Naive thymus-derived CD8-positive, alpha-beta T cell (primary cell): ENCODE measurements at places on chromosomes 4 and X. TPM values are rescaled to one million over a fixed set of nuclear protein-coding genes. Genes with fewer than 3 reads are reported as not detected.

ERAS gene
- not detected for polyA plus RNA-seq

C1GALT1C1 gene
- polyA plus RNA-seq: 15.1 TPM

HELT gene
- not detected for polyA plus RNA-seq

PCDH18 gene
- not detected for polyA plus RNA-seq

RRH gene
- not detected for polyA plus RNA-seq

ELF2 gene
- 34.4 TPM for polyA plus RNA-seq

- DNase-seq: no peak
- H3K27me3 ChIP-seq: peaks cover 28% of the 10 kb centered on the region
- H3K27ac ChIP-seq: no peak overlapping the region
- H3K4me3 ChIP-seq: no peak overlapping the region
- H3K36me3 ChIP-seq: no peaks in the 10 kb centered on the region
These were observed 27.1 kb upstream of the CFAP299 start for GRCh38 chr4:80308466-80308822.

- no peaks in the 10 kb centered on the region for H3K27me3 ChIP-seq
- no peaks in the 10 kb centered on the region for H3K4me1 ChIP-seq
- H3K27ac ChIP-seq: no peak overlapping the region
- DNase-seq: no peak
- H3K36me3 ChIP-seq: no peaks in the 10 kb centered on the region
- no peak overlapping the region for H3K4me3 ChIP-seq
These were observed 9.5 kb upstream of the GATA1 start for GRCh38 chrX:48776818-48777439.

DNA sequence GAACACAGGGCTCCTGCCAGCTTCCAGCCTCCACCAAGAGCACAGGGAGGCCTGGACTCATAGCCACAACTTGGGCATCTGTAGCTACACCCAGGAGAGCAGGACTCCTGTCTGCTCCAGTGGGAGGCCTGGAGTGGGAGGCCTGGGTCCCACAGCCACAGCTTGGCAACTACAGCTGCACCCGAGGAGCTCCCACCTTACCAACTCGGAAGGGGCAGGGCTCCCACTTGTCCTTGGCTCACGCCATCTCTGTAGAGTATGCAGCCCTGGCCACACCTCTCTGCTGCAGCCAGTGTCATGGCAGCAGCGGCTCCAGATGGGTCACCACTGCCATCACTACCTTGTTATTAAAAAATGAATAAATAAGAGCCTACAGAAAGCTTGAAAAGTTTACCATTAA is 45.5 kb downstream of the ARAP2 start:
- H3K36me3 ChIP-seq: no peaks in the 10 kb centered on the region
- H3K4me3 ChIP-seq: no peak overlapping the region
- H3K27me3 ChIP-seq: no peaks in the 10 kb centered on the region
- H3K4me1 ChIP-seq: peaks cover 25% of the 10 kb centered on the region

DNA sequence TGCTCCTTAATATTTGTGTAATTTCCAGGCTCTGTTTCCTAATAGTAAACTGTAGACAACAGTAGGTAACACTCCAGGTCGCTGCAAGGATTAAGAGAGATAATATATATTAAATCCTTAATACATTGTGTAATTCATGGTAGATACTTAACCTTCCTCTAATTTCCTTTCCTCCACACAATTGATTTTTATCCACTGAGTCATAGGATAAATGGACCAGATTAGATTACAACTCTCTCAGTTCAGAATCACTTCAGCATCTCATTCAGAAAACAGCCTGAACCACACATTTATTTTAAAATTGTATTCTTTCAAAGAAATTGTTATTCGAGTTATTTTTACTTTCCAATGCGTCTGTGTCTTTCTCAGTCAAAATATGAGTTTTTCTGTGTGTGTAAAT is 17.1 kb downstream of the GK2 start:
- no peaks in the 10 kb centered on the region for H3K36me3 ChIP-seq
- no peak overlapping the region for H3K27ac ChIP-seq
- no peak for DNase-seq
- no peaks in the 10 kb centered on the region for H3K27me3 ChIP-seq

- H3K27me3 ChIP-seq: peaks cover 8% of the 10 kb centered on the region
- DNase-seq: no peak
- no peaks in the 10 kb centered on the region for H3K4me1 ChIP-seq
These were observed 10.5 kb upstream of the PRSS48 start for GRCh38 chr4:151266497-151266896.

DNA sequence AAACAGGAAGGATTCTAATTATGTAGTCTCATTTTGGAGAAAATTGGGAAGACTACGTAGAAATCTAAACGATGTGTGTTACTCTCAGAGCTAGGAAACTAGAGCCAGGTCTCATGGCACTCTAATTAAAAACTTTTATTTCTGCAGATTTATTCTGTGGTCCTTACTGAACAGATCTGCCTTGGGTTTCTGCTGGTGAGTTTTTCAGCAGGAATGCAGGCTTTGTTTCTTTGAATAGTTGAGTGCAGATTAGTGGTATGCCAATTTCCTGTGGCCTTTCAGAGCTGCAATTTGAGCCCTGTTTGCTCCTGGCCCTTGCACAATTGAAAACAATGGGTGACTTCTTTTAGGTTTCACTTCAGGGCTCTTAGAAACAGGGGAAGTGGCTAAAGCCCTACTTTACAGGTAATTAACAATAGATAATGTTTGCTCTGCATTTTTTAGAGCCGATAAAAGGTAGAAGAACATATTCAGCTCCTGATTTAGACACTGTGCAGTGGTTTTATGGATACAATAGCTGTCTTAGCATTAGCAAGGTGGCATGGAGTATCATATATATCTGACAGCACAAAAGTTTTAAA is 21.8 kb downstream of the SPRY1 start:
- no peaks in the 10 kb centered on the region for H3K36me3 ChIP-seq
- H3K4me3 ChIP-seq: no peak overlapping the region
- H3K4me1 ChIP-seq: peaks cover 29% of the 10 kb centered on the region
- DNase-seq: no peak
- no peaks in the 10 kb centered on the region for H3K27me3 ChIP-seq

DNA sequence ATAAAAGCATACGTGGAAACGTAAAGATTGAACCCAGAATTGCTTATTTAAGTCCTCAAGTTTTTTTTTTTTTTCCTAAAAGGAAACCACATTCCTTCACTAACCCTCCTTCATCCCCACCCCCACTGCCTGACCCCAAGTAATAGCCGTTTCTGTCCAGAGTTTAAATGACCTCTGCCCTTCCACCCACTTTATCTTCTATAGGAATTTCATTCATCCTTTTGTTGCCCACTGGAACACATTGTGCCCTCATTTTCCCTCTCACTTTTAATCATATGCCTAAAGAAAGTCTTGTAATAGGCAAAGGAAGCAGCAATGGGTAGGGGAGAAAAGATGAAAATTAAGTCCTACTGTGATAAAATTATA is 62.7 kb downstream of the SH3RF1 start:
- no peak for DNase-seq
- H3K4me1 ChIP-seq: no peaks in the 10 kb centered on the region
- no peaks in the 10 kb centered on the region for H3K27me3 ChIP-seq
- H3K27ac ChIP-seq: no peak overlapping the region
- H3K36me3 ChIP-seq: no peaks in the 10 kb centered on the region
- no peak overlapping the region for H3K4me3 ChIP-seq

DNA sequence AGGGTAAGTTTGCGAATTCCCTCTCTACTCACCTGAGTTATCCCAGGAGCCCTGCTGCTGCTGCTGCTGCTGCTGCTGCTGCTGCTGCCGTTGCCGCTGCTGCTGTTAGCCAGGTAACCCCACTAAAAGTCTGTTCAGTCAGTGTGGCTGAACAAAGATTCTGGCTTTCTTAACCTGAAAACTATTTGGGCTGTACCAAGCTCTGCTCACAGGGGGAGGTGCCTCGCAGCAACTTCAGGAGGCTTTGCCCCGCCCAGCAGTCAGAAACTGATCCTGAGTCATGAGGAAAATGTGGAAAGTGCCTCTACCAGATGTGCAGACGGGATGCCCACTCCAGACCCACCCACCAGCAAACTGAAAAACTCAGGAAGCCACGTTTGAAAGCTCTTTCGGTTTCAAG is at the start of gene CAPN6:
CAPN6 (minus strand) TSS at position 145 of the 400 bp plus-strand sequence. CDS start 6,547 bp downstream, outside the sequence.
- DNase-seq: no peak
- no peaks in the 10 kb centered on the region for H3K36me3 ChIP-seq
- H3K27ac ChIP-seq: no peak within 1 kb of the TSS
- H3K4me3 ChIP-seq: no peak within 1 kb of the TSS
- no peaks in the 10 kb centered on the region for H3K4me1 ChIP-seq

GRCh38 chr4:148061795-148062194 is 329.9 kb downstream of the ARHGAP10 start:
- H3K27me3 ChIP-seq: no peaks in the 10 kb centered on the region
- H3K27ac ChIP-seq: peak overlapping the region; percentile 98
- no peak for DNase-seq
- peaks cover 30% of the 10 kb centered on the region for H3K36me3 ChIP-seq

DNA sequence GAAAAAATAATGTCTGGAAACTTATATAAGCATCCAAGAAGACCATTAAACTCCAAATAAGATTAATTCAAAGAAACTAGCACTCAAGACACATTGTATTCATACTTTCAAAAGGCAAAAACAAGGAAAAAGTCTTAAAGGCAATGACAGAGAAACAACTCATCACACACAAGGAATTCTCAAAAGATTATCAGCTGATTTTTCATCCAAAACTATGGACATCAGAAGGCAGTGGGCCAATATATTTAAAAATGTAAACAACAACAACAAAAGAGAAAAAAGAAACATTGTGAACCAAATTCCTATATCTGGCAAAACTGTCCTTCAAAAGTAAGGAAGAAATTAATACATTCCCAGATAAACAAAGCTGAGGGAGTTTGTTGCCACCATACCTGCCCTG is 711.4 kb upstream of the GALNTL6 start:
- DNase-seq: no peak
- no peaks in the 10 kb centered on the region for H3K36me3 ChIP-seq
- H3K27me3 ChIP-seq: no peaks in the 10 kb centered on the region
- no peaks in the 10 kb centered on the region for H3K4me1 ChIP-seq
- no peak overlapping the region for H3K27ac ChIP-seq
- H3K4me3 ChIP-seq: no peak overlapping the region

GRCh38 chr4:20443015-20443805 is 191.5 kb downstream of the SLIT2 start:
- H3K27me3 ChIP-seq: peaks cover 9% of the 10 kb centered on the region
- H3K4me1 ChIP-seq: peaks cover 2% of the 10 kb centered on the region
- H3K4me3 ChIP-seq: no peak overlapping the region
- no peak overlapping the region for H3K27ac ChIP-seq
- H3K36me3 ChIP-seq: peaks cover 1% of the 10 kb centered on the region

DNA sequence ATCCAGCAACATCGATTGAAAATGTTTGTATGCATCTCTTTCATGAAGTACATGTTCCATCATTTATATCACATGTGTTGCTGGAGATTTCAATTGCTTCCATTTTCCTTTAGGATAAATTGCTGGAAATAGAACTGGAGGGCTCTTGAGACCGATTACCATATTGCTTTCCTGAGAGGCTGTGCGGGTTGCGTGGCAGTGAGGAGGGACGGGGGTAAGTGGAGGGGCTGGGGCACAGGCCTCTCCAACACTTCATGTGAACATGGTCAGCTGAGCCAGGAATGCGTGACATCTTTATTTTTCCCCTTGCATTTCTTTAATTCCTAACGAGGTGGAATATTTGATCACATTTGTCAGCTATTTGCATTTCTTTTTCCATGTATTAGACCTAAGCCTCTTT is 144.6 kb downstream of the TBL1X start:
- H3K27me3 ChIP-seq: no peaks in the 10 kb centered on the region
- DNase-seq: no peak
- no peak overlapping the region for H3K27ac ChIP-seq
- H3K4me1 ChIP-seq: no peaks in the 10 kb centered on the region
- H3K4me3 ChIP-seq: no peak overlapping the region

- H3K36me3 ChIP-seq: no peaks in the 10 kb centered on the region
- no peak overlapping the region for H3K27ac ChIP-seq
- DNase-seq: no peak
- no peak overlapping the region for H3K4me3 ChIP-seq
- no peaks in the 10 kb centered on the region for H3K4me1 ChIP-seq
These were observed 6.1 kb downstream of the SLC7A11 start for GRCh38 chr4:138236037-138236436.
